Hematopoietic multipotent progenitor cell treated with erythropoietin and hydrocortisone succinate and interleukin-3 and kit ligand, for 6 days (in vitro differentiated cells): ENCODE measurements at places on chromosomes 11 and 22.

GRCh38 chr11:45052361-45052760 is 94.1 kb upstream of the PRDM11 start:
- DNase-seq, result no peak

- no peak for DNase-seq
These were observed 11.8 kb upstream of the CCDC89 start for GRCh38 chr11:85697747-85698146.

GRCh38 chr11:121630041-121630440 is 177.3 kb upstream of the SORL1-AS1 start:
- no peak for DNase-seq

DNA sequence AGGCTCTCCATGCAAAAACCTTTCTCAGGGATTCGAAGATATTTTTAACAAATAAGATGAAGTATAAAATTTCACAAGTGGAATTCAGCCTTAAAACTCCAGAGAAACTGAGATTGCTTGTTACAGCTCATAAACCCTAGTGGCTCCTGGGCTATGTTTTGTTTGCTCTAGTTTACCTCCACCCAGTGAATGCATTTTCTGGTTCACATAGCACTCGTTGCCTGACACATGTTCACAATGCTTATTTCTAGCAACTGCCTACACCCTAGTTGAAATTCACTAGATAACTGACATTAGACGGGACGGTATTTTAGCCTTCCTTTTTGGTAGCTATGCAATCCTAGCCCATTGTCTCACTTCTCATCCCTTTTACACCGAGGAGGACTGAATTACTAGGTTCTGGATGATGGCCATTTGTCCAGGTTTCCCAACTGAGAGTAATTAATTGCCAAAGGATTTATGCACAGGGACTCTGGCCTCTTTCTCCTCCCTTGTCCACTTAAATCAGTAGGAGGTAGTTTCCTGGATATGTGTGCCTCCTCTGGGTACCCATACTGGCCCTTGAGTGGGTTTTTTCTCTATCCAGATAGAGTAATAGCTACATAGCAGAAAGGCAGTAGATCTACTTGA is 951.6 kb downstream of the DLG2 start:
- DNase-seq, result no peak

DNA sequence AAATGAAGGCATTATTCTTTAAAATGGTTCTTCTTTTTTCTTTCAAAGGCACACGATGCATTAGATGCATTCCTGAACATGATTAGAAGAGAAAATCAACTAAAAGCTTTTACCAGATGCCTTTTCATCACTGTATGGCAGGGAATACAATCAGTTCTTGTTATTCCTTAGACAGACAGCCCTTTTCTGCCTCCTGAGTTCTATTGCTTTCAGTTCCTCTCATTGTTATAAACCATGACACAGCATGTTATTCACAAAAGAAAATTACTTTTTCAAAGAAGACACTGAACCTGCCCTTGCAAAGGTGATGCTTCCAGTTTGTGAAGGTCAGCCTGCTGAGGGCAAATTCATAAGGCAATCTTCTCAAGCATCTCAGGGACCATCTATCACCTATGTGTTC is 70.1 kb downstream of the FAM181B start:
- no peak for DNase-seq

- DNase-seq, result no peak
These were observed 21.7 kb downstream of the FANCF start for GRCh38 chr11:22603933-22604332.

DNA sequence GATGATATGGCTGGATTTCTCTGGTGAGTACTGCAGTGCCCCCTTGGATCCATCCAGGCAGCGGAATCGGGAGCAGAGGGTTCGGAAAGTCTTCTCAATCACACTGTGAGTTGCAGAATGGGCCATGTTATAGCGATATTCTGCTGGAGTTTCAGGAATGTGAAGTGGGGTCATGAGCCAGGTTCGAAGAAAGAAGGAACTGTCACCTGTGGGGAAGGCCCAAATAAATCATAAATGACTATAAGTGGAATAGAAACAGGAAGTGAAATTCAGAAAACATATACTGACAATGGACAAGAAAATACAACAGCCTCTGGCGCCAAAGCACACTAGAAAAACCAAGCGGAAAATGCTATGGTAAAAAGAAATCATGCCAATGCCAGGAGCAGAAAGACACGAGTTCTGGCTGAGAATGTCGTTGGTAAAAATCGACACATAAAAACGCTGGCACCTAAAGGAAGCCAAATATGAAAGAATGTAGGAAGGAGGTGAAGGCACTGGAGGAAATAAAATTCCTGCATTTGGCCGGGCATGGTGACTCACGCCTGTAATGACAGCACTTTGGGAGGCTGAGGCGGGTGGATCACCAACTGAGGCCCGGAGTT is 10.0 kb upstream of the AMBRA1 start:
- DNase-seq, result no peak

GRCh38 chr11:8342821-8343681 is 79.4 kb upstream of the LMO1 start:
- no peak for DNase-seq

- DNase-seq, result no peak
These were observed 4.0 kb upstream of the RCOR2 start for GRCh38 chr11:63920939-63921417.

DNA sequence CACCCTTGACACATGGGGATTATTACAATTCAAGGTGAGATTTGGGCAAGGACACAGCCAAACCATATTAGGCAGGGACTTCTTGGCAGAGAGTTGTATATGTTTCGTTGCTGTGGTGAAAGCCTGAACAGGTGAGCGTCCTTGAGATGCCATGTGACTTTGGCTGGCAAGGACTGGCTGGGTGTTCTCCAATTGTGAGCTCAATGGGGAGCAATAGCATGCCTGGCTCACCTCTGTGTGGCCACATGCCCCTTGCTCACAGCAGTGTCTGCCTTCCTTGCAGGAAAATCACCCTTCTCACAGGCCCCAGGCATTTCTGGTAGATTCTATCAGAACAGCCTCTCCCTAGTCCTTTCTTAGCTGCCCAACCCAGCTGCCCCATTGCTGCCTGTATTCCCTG is 105.5 kb downstream of the PARVA start:
- DNase-seq, result no peak

DNA sequence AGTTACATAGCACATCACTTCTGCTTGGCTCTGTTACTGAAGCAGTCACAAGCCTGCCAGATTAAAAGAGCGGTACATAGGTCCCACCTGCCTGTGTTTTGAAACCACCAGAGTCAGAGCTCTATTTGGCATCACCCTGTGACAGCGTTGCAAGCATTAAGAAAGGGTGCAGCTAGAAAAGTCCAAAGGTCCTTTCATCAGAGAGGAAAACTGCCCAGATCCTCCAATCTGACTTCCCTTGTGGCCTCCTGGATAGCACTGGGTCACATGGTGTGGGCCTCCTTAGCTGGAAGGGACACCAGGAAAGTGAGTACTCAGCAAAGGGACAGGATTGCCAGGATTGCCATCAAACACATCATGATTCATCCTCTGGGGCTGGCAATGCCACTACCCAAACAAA is 22.9 kb downstream of the STX3 start:
- no peak for DNase-seq

- no peak for DNase-seq
These were observed 56.2 kb downstream of the MICAL3 start for GRCh38 chr22:17968126-17968525.
